ENCODE measurements at places on chromosomes 6 and 20. TPM values are rescaled to one million over a fixed set of nuclear protein-coding genes. Genes with fewer than 3 reads are reported as not detected.

DNA sequence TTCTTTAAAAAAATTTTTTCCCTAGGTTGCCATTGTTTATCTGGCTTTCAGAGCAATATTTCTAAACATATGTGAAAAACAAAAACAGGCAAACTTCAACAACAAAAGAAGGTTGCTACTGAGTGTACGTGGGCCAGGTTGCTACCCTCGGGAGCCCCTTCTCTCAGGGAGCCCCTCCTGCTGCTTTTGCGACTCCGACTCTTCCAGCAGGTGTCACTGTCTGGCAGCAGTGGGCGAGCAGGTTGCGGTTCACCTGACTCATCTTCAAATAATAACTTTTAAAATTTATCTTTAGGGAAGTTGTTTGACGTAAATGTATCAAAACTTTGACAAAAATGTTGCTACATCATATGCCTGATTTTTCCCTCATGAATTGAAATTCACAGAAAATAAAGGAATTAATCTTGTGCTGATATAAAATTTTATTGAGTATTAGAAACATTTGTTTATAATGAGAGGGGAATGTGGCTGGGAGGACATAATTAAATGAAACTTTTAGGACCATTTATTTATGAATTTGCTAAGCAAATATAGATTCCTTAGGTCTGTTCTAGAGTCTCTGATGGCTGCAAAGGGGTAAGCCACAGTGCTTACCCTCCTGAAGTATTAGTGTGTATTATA lies 138.8 kb downstream of the HIVEP1 start:
- DNase-seq: no peak

DNA sequence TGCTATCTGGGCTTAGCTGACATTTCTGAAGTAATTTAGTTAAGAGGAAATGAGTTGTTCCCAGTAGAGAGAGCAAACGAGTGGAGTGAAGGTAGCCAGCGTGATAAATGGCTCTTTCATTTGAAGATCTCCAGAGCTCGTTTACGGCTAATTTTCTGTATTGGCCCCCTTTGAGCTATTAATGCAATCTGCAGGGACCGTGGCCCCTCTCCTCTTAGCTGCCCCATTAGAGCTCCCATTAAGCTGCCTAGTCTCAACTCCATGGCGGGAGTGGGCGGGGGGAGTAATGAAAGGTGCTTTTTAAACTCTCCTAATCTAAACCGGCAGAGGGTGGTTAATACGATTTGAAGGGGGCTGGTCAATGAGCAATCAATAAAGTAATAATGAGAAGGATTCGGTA lies 12.5 kb downstream of the TFAP2B start:
- no peak for DNase-seq

FOXS1 gene
- polyA plus RNA-seq: not detected

DNA sequence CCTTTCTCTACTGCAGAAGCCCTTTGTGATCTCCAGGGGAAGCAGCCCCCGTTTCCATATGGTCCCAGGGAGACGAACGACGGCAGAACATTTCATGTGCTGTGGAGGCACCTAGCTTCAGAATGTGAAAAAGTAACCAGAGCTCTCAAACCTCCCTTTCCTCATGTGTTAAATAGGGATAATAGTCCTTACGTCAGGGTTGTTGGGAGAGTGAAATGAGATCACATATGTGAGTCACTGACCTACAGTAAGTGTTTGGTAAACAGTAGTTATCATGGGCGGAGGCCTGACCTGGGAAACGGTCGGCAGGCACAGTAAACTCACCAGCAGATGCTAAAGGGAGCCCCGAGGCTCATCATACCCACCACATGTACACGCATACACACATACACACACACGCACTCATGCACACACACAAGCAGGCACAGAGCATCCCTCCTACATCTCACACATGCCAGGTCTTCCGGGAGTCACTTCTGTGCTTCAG lies 89.7 kb downstream of the LY86 start:
- DNase-seq: no peak

DNA sequence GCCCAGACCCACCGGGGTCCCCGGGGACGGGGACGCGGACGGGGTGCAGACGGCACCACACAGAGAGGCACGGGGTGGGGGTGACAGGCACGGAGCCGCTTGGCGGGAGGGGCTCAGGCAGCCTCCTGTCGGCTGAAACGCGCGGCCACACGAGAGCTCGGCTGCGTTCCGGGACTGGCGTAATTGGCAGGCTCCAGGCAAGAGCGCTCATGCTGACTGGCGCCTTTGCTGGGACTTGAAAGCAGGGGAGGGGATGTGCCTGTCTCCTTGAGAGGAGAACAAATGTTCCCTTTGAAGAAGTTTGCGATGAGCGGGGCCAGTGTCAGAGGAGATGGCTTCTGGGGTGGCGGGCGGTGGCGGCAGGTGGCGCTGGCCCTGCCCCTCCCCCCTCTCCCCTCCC lies 25.8 kb downstream of the BHLHE23 start:
- DNase-seq: no peak

DNA sequence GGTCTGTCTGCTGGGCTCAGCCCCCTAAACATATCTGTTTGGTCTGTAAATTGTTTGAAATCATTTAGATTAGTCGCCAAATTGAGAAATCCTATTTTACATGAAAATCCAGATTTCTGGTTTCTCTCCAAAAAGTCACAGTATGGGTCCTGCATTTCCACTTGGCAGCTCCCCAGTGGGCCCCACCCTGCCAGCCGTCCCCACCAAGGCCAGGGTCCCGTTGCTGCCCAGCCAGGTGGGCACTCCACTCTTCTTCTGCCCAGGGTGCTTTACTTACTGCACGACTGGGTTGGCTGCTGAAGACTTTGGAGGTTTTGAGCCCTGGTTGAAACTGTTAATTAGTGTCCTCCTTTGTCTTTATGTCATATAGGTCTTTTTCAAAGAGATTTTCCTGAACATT lies 50.4 kb downstream of the ARFGEF2 start:
- no peak for DNase-seq

DNA sequence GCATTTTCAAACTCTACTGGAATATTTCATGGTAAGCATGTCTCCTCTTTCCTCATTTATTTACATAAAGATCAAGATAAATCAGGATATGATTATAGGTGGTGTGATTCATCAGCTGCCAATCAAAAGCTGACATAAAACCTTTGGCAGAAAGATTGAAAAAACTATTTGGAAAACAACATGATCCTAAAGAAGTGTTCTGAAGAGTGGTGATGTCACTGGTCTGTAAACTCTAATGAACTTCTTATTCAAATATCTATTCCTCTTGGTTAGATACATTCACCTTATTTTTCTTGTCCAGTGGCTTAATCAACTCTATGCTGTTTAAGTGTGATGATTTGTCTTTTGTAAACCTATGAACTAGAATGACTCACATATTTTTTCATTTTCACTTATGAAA lies 535.5 kb upstream of the CITED2 start:
- no peak for DNase-seq

- DNase-seq: no peak
Observed at GRCh38 chr20:19137641-19138040, 74.8 kb upstream of the SLC24A3 start.

DNA sequence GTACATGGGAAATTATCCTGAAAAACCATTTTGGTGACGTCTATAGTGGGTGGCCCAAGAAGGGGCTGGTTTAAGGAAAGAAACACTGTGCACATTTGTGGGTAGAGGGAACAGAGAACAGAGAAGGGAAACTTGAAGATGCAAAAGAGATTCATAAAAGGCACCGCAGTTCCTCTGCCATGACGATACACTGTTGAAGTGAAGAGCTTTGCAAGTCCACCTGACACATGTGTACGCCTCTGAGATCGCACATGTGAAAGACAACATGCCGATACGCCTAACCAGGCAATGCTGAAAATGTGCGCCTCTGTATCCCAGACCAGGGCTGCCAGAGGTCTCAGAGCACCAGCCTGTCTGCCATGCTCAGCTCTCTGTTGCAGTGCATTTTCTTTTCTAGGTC lies 180.9 kb downstream of the KIF16B start:
- no peak for DNase-seq

- DNase-seq: no peak
Observed at GRCh38 chr6:6178795-6179194, 141.7 kb downstream of the F13A1 start.

- DNase-seq: no peak
Observed at GRCh38 chr6:36793913-36794712, 45.1 kb downstream of the CPNE5 start.

DNA sequence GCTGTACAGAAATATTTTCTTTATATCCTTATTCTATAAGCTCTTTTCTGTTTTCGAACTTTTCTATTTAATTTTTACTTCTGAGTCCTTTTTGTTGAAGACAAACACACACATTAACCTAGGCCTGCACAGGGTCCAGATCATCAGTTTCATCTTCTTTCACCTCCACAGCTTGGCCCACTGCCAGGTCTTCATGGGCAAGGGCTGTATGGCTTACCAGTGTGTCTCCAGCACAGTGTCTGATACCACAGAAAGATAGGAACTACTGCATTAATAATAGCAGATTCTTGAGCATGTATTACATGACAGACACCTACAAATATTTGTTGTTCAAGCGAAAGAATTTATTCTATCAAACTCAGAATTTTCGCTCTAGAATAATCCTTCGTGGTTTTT lies 24.4 kb downstream of the QKI start:
- DNase-seq: no peak

PXDC1 gene
- polyA plus RNA-seq: 17.1 TPM

DNA sequence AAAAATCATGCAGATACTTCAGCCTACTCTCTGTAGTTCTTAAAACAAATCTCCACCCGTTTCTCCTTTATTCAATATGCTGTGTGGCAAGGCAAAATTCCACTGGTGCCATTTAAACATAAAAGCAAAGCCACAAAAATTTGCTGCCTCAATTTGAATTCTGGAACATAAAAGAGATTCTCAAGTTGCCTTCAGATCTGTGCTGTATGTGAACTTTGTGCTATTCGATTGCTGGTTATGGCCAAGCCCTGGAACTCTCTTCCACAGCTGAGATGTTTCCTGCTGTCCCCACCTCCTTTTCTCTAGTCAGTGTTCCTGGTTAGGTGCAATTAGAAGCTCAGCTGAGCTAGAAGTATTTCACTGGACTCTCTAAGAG lies 395.3 kb upstream of the BTBD3 start:
- DNase-seq: no peak

DNA sequence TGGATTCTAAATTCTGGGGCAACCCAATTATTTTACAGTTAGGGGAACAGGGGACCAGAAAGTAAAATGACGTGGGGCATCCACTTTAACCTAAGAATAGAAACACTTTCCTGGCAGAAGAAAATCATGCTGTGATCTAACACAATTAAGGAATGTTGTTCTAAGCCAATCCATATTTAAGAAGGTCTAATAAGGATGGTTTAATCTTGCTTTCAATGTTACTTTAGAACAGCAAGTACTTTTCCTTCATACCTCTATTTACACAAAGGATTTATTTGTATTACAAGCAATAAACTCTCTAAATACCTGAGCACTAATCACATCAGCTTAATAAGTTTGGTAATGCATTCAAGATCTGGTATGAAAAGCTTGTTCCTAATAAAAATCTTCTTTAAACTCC lies 32.4 kb downstream of the SLC2A12 start:
- no peak for DNase-seq

ECT2L gene
- not detected for polyA plus RNA-seq

DNA sequence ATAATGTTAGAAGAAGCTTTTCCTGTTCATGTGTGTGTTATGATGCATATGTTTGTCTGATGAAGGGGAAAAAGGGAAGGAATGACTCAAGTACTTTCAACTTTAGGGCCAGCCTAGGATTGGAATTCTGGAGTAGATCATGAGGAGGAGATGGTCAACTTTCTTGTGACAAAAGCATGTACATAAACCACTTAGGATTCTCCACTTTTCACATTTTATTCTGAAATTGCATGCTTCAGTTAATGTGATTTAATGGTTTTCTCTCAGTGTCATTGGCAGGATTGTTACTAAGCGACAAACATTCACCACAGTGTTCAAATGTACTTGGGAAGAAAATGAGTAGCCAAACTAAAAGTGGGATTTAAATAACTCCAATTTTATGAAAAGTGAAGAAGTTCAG lies 80.1 kb downstream of the UTRN start:
- no peak for DNase-seq

DNA sequence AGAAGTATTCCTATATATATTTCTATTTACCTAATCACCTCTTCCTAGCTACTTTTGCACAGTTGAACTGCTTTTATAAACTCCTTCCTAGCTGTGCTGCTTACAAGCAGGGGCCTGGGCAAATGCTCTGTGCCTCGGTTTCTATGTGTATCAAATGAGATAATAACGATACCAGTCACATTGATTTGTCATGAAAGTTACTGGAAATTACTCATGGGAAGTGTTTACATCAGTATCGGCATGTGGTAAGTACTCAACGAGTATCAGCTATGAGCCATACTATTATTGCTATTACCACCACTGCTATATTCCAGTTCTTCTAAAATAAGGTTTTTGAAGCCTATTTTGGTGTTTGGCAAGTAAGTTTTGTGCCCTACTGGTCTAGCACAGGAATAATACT lies 4.9 kb downstream of the LAMA4 start:
- DNase-seq: no peak

All from keratinocyte (primary cell).